A549 treated with ZK216348 at 1 μM for 4 hours (cell line): ENCODE measurements at places on chromosomes 12 and 14. TPM values are rescaled to one million over a fixed set of nuclear protein-coding genes. Genes with fewer than 3 reads are reported as not detected.

LRCOL1 gene
- total RNA-seq = not detected in 5 replicates

MORN3 gene
- total RNA-seq = 0.11 to 0.33 TPM (median 0.15 TPM) in 4 of 5 replicates, not detected in the other

SIX4 gene
- 1.7 to 3.8 TPM (median 3.1 TPM) in 5 replicates for total RNA-seq

DHH gene
- not detected in 5 replicates for total RNA-seq

SLC8B1 gene
- total RNA-seq = 6.5 to 12.0 TPM (median 9.3 TPM) in 5 replicates

ARHGEF25 gene
- 4.1 to 7.7 TPM (median 6.0 TPM) in 5 replicates for total RNA-seq

C3AR1 gene
- total RNA-seq = not detected in 5 replicates

MYO1H gene
- total RNA-seq = not detected in 5 replicates

CMA1 gene
- total RNA-seq = not detected in 5 replicates
